Pericardium fibroblast (primary cell): ENCODE measurements at places on chromosomes 7 and 10. TPM values are rescaled to one million over a fixed set of nuclear protein-coding genes. Genes with fewer than 3 reads are reported as not detected.

Gene FAM25A
- not detected in 2 replicates for total RNA-seq

Gene AGAP5
- total RNA-seq: 1.5 and 3.5 TPM in 2 replicates

Gene LIPJ
- not detected in 2 replicates for total RNA-seq

Gene C7orf57
- total RNA-seq: not detected in 2 replicates

Gene GNGT1
- not detected in 2 replicates for total RNA-seq

Gene UNCX
- not detected in 2 replicates for total RNA-seq

Gene NPTX2
- 0.51 and 10.4 TPM in 2 replicates for total RNA-seq

Gene CLRN3
- total RNA-seq: not detected in 2 replicates

Gene LLCFC1
- not detected in 2 replicates for total RNA-seq

Gene C10orf105
- 0.12 TPM in 1 of 2 replicates, not detected in the other for total RNA-seq

Gene NEURL1
- under 0.01 and 2.4 TPM in 2 replicates for total RNA-seq

Gene CRTAC1
- 0.12 TPM in 1 of 2 replicates, not detected in the other for total RNA-seq

Gene CC2D2B
- not detected in 2 replicates for total RNA-seq

Gene IL15RA
- 7.8 and 12.5 TPM in 2 replicates for total RNA-seq

Gene PODXL
- total RNA-seq: 3.3 and 4.3 TPM in 2 replicates

Gene ENO4
- total RNA-seq: 0.17 TPM in 1 of 2 replicates, not detected in the other

Gene BRAT1
- 28.7 and 31.0 TPM in 2 replicates for total RNA-seq

Gene LIPF
- not detected in 2 replicates for total RNA-seq

Gene SCART1
- total RNA-seq: 0.93 and 2.1 TPM in 2 replicates

Gene MLXIPL
- total RNA-seq: 0.34 TPM in 1 of 2 replicates, not detected in the other

Gene MSMB
- not detected in 2 replicates for total RNA-seq

Gene PNLIPRP2
- not detected in 2 replicates for total RNA-seq

Gene RASSF4
- 4.0 and 10.5 TPM in 2 replicates for total RNA-seq

Gene TMED4
- total RNA-seq: 43.8 and 69.2 TPM in 2 replicates

Gene LIPK
- total RNA-seq: not detected in 2 replicates

Gene JCAD
- 11.3 and 16.6 TPM in 2 replicates for total RNA-seq

Gene EMX2
- 0.12 and 8.5 TPM in 2 replicates for total RNA-seq

Gene NRP1
- total RNA-seq: 55.9 and 115 TPM in 2 replicates

Gene SPRN
- 0.77 and 2.1 TPM in 2 replicates for total RNA-seq

Gene FAM221A
- 0.82 and 1.4 TPM in 2 replicates for total RNA-seq

Gene NAT16
- not detected in 2 replicates for total RNA-seq

Gene TEX36
- total RNA-seq: not detected in 2 replicates

Gene SERPINE1
- 375 and 1,123 TPM in 2 replicates for total RNA-seq

Gene NDUFB2
- 204 and 240 TPM in 2 replicates for total RNA-seq

Gene TAS2R41
- not detected in 2 replicates for total RNA-seq

Gene DDX50
- total RNA-seq: 38.5 TPM in 2 replicates
